ENCODE measurements at places on chromosomes 12 and 14.

GRCh38 chr14:55900749-55901148 lies 217.5 kb upstream of the PELI2 start:
- no peak for DNase-seq

DNA sequence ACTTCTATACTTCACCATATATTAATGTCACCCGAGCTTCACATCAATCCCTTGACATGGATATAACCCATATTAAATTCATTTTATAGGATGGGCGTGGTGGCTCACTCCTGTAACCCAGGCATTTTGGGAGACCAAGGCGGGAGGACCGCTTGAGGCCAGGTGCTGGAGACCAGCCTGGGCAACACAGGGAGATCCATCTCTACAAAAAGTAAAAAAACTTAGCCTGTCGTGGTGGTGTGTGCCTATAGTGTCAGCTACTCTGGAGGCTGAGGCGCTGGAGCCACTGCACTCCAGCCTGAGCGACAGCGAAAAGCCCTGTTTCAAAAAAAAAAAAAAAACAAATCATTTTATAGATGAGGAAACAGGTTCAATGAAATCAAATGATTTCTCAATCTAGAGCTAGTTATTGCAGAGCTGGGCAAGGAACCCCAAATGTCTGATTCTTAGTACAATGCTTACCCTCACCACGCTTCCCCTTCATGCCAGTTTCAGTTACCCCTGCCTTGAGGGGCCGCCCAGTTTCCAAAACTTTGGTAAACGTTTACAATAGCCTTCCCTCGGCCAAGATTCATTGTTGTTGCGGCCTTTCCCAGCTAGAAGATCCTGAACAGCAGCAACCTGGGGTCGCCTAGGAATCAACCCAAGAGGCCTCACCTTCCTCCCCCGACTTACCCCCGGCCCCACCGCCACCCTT lies 751 bp downstream of the PSMB5 start:
- DNase-seq: peak; percentile 18

GRCh38 chr12:57166971-57167371 lies 19.6 kb upstream of the LRP1-AS start:
- DNase-seq: no peak

DNA sequence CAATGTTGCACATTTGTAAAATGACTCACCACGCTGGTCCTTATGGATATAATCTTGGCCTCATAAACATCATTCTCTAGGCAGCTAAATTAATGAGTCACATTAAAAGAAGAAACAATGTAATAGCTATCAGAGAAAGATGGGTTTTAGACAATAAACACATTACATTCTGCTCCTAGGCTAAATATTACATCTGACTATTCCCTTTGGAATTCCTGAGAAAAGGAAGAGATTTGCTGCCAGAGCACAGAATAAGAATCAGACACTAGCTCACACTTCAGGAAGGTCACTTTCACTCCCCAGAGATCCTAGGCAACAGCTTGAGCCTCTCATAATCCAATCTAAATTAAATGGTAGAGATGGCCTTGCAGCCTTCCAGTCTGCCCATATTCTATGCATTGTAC lies 218.2 kb downstream of the PTPRO start:
- no peak for DNase-seq

DNA sequence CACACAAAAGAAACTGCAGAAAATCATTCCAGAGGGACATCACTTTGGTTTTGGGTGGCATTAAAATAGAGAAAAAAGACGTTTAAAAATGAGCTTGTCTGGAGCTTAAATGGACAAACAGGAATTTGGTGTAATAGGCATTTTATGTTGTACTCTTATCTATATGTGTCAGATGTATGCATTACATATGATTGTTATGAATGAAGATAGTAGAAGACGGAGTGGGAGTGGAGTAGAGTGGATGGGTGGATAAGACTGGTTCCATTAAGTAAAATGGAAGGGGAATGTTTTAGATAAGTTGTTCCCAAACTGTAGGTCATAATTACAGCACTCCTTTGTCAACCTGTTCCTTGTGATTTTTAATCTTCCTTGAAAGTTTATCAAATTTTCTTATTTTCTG lies 1.9 kb downstream of the CCDC91 start:
- no peak for DNase-seq

DNA sequence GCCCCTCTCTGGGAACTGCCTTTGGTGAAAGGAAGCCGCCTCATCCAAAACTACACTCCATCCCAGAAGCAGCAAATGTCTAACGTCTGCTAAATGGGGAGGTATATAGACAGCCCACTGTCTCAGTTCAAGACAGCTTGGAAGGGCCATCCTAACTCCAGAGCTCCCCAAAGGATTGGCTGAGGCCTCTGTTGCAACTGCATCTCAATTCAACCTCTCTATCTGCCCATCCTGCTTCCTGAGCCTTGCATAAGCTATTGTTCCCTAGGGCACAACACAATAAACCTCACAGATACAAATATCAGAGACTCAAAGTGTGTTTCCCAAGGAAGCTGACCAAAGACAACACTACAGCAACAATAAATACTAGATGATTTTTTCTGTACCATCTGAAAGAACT lies 495.2 kb upstream of the SOX5 start:
- no peak for DNase-seq

DNA sequence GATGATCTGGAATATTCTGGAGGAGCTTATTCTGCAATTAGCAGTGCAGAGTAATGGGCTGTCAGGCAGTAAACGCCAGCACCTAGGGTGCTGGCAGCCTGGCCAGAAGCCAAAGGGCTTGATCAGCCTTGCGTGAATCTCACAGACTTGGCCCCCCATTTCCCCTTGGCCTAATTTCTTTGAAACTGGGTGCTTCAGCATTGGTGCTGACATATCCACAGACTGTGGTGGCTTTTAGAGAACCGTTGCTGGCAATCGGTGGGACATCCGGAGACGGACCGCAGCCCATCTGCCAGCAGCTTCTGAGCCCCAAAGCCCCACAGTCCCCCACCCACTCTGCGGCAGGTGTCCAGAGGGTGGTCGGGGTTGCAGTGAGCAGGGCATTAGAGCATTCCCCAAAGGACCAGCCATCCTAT lies 157.1 kb downstream of the CALM1 start:
- DNase-seq: no peak

DNA sequence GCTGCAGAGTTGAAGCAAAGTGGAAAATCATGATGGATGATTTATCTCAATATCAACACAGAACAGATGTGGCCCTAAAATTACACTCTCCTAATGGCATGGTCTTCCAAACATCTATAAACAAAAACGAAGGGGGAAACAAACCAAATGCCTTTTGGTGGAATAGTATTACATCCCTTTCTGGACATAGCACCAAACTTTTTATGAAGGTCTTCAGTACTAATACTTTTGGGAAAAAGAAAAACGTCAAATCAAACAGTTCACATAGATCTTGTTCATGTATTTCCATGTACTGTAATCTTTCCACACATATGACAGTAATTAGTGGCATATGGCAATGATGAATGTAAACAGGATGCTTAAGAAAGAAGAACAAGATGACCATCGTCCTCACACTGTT lies 22.9 kb upstream of the ANAPC7 start:
- DNase-seq: no peak

DNA sequence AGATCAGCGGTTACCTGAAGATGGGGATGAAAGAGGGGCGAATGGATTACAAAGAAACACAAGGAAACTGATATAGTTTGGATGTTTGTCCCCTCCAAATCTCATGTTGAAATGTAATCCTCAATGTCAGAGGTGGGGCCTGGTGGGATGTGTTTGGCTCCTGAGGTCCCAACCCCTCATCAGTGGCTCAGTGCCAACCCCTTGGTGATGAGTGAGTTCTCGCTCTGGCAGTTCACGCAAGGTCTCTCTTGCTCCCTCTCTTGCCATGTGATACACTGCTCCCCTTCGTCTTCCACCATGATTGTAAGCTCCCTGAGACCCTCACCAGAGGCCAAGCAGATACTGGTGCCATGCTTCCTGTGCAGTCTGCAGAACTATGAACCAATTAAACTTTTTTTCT lies 28.0 kb downstream of the ITGA7 start:
- no peak for DNase-seq

DNA sequence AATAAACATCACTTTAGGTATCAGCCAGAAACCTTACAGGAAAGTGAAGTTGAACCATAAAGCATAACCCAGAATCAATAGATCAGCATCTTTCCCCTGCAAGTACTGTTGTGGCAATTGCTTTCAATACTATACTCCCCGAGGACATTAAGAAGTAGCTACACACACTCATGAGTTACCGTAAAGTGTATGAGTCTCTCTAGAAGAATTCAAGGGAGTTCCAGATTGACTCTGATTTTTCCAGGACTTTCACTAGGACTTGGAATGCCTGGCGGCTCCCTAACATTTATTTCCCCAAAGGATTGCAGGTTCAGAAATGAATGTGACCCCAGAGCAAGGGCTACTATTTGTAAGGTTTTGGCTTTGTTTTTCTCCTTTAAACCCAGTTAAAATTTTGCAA lies 465.4 kb upstream of the MDGA2 start:
- no peak for DNase-seq

DNA sequence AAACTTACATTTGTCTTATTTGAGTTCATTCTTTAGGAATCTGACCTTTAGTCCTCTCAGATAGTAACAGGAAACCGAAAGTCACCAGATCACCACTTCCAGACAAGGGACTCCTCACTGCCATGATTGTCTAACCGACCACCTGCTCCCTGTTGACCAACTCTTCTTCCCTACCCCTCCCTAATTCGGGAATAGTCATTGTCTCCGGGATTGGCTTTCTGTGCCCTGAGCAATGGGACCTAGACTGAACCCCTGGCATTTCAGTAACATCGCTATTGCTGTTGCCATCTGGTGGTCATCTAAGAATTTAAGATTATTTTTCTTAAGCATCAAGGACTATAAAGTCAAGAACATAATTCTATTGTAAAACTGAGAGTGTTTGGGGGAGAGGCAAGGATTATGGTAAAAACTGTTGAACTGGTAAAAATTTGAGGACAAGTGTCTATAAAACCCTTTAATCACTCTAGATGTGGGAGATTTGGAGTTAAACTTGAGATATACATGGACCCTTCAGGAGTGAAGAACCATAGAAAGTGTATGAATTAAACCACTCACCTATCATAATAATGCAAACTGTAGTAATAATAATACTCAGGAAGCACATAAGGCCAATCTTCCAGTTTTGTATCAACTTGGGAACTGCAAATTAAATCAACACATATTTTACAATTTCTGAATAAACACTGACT lies 6.3 kb downstream of the CLEC2A start:
- peak; percentile 54 for DNase-seq

DNA sequence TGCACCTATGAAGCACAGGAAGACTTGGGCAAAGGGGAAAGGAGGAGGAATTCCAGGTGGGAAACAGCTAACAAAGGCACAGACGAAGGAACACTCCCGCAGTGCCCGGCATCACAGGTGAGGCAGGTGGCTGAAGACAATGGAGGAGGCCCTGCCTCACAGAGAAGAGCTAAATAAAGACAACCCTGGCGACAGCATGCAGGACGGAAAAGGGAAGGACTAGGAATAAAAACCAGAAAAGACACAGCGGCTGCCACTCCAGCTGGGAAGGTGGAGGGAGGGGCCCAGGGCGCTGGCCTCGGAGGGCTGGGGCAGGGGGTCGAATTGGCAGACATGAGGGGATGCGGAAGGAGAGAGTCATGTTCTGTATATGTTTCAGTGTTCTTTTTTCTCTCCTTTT lies 43.0 kb upstream of the ANO2 start:
- DNase-seq: no peak

GRCh38 chr12:24861766-24862540 lies 86.9 kb downstream of the BCAT1 start:
- peak; percentile 14 for DNase-seq

- DNase-seq: no peak
Observed at GRCh38 chr12:92362785-92363184, 217.1 kb upstream of the BTG1 start.

DNA sequence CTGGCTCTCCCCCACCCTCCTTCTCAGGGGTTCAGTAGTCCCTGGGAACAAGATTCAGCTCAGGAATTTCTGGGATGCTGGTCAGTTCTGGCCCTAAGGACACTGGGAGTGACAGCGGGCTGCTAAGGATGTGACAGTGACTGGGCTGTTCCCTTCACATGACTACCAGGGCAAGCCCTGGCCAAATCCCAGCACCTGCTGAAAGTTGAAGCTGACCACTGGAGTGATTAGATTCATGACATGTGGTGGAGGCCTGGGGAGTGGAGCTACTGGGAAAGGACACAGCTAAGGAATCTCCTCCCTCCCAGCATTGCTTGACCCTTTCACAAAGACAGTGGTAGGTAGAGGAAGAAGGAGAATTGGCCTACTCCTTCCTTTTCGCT lies 204.9 kb downstream of the DAD1 start:
- no peak for DNase-seq

DNA sequence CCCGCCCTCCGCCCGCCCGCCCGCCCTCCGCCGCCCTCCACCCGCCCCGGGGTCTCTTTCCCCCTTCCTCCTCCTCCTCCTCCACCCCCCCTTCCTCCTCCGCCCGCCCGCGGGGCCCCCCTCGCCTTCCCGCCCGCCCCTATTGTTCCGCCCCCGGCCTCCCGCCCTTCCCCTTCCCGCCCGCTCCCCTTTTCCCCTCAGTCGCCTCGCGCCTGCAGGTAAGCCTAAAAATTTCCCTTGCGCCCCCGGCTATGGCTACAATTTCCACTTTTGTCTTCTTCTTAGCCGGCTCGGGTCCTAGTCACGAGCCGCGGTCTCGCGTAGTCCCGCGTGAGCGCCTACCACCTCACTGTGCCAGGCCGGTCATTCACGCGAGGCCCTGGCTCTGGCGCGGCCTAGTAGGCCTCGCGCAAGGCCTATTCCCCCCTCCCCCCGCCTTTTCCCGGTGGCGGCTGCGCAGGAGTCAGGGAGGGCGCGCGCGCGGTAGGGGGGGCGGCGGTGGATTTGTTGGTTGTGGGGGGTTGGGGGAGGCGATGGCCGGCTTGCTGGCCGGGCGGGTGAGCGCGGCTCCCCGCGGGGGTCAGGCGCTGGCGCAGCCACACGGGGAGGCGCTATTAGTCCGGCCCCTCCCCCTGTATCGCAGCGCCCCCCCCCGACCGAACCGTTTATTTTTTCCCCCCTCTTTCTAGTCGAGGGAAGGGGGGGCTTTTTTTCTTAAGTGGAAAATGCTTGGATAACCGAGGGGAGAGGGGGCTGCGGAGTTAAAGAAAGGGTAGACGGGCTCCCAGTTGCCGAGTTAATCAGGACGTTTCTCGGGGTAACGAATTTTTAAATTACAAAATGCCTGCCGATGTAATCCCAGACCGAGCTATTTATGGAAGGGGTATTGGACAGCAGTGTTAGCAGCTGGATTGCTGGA lies 516 bp downstream of the PCBP2 start:
- DNase-seq: peak; percentile 72

DNA sequence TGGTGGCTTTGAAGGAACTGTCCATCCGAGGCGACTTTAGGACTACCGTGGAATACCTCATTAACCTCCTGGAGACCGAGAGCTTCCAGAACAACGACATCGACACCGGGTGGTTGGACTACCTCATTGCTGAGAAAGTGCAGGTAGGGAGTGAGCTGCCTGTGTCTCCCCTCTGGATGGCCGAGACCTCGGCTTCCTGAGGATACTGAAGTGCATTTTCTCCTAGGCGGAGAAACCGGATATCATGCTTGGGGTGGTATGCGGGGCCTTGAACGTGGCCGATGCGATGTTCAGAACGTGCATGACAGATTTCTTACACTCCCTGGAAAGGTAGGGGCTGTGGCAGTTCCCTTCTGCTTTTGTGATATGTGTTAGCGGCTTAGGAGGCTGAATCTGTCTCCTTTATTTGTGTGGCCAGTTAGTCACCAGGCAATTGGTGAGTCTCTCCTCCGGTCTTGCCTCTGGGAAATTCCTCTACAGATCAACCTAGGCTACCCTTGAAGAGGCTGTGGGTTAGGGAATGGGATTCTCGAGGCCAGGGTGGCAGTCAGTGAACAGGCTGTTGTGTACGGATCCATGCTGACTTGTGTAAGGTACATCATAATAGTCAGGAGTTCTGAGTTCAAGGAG lies 75.3 kb downstream of the ACACB start:
- DNase-seq: no peak

- no peak for DNase-seq
Observed at GRCh38 chr14:72700338-72701236, 193.3 kb downstream of the DPF3 start.

Data from inflammatory macrophage (primary cell).